ENCODE measurements at places on chromosomes 1 and 21.

- DNase-seq, result no peak
Observed at GRCh38 chr1:183953031-183953430, 84.5 kb downstream of the COLGALT2 start.

- no peak for DNase-seq
Observed at GRCh38 chr1:65440915-65441314, 20.4 kb downstream of the LEPR start.

GRCh38 chr21:25490742-25491141 is 116.5 kb downstream of the MRPL39 start:
- no peak for DNase-seq

- no peak for DNase-seq
Observed at GRCh38 chr21:31195334-31196015, 148.6 kb downstream of the TIAM1 start.

DNA sequence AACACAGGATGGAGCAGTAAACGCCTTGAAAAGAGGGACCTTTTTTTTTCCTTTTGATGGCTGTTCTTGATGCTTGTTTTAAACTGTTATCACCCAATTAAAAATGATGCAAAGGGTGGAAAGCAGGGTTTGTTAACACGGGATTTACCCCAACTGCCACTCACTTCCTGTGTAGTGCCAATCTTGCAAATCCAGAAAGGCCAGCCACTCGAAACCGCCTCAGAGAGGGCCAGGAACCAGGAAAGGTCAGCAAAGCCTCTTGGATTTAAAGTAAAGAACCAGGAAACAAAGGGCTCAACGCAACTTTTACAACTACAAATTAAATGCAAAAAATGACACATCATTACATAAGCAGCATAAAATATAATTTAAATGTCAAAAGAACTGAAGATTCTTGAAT is 347.4 kb downstream of the PDE4B start:
- DNase-seq, result no peak

- no peak for DNase-seq
Observed at GRCh38 chr1:832136-832535, 91.6 kb upstream of the SAMD11 start.

- DNase-seq, result no peak
Observed at GRCh38 chr1:205942631-205943159, 561 bp downstream of the SLC26A9 start.

DNA sequence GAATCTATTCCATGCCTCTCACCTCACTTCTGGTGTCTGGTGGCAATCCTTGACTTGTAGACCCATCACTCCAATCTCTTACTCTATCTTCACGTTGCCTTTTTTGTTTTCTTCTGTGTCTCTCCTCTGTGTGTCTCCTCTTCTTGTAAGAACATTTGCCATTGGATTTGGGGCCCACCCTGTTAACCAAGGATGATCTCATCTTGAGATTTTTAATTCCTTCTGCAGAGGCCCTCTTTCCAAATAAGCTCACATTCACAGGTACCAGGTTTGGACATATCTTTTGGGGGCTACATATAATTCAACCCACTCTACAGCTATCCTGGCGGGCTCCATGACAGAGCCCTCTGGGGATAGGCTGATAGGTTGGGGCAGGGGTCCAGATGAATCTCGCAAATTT is 55.8 kb downstream of the UBE2T start:
- DNase-seq, result no peak

- DNase-seq, result no peak
Observed at GRCh38 chr1:211648336-211648735, 27.1 kb downstream of the NEK2 start.

GRCh38 chr1:147217141-147217540 is 8.0 kb downstream of the FMO5 start:
- no peak for DNase-seq
